CD4-positive, alpha-beta T cell treated with Interleukin-4 for 1 hour (primary cell): ENCODE measurements at places on chromosomes 7 and 10.

DNA sequence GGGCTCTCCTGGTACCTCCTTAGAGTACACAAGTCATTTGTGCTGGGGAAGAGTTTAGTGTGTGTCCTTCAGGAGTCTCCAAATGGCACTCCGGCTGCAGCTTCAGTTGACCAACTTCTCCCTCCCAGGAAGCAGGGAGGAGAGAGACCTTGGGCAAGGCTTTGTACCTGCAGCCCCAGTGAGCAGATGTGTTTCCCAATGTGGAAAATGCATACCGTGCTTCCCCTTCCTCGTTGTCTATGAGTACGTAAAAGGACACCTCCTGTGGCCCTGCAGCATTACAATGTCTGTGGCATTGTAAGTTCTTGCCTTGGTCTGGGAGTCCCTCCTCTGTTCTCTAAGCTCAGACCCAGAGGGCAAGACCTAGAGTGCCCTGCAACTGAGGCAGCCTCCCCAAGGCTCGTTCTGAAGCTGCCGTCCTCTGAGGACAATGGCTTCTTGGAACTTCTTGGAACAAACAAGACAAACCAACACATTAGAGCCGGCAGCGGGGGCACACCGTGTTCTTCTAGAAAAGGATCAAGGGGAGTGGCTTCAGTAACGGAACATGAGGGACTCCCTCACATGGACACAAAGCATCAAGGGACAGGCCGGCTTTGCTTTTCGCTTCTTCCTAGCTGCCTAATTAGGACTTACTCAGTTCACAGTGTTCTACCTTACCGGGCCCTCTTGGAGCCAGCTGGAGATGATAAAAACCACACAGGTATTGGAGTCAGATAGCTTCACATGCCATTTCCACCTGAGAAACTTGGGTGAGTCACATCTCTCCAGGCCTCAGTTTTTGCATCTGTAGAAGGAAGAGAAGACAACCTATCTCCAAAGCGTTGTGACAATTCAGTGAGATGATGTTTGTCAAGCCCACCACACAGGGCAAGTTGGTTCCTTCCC is 20.9 kb upstream of the PPA1 start:
- DNase-seq: no peak

DNA sequence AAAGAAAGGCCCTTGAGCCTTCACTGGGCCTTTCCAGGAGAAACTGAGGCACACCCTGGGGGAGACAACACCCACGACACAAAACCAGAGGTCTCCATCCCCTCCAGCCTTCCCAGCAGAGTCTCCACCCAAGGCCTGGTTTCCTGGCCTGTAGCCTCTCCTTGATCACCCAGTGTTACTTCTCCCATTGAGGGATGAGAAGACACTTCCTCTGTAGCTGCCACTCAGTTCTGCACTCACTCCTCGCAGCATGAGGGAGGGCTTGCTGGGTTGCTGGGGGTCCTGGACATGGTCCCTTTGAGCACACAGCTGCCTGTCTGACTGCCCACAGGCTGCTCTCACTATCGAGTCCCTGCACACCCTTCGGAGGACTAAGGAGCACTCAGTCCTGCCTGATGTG is 438.1 kb upstream of the FOXK1 start:
- DNase-seq: no peak

DNA sequence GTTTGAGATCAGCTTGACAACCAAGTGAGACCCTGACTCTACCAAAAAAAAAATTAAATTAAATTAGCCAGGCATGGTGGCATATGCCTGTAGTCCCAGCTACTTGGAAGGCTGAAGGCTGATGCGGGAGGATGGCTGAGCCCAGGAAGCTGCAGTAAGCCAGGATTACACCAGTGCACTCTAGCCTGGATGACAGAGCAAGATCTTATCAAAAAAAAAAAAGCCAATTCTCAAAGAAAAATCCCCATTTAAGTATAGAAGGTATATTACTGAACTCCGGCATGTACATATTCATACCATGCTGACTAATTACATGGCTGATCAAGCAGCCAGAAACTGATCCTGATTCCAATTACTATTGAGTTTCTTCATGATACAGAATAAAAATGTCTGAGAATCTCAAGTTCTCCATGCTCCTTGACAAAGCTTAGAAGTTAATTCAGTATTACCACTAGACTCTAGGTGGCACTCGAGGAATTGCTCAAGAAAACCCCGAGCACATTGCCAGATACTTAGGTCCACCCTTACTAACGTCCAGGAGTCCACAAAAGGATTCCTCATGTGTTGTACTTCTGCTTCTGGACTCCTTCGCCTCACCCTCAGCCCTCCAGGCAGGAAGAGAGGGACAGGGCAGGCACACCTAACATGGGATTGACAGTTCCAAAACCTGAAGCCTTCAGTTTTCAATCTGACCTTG is 148.9 kb downstream of the PARD3 start:
- no peak for DNase-seq

DNA sequence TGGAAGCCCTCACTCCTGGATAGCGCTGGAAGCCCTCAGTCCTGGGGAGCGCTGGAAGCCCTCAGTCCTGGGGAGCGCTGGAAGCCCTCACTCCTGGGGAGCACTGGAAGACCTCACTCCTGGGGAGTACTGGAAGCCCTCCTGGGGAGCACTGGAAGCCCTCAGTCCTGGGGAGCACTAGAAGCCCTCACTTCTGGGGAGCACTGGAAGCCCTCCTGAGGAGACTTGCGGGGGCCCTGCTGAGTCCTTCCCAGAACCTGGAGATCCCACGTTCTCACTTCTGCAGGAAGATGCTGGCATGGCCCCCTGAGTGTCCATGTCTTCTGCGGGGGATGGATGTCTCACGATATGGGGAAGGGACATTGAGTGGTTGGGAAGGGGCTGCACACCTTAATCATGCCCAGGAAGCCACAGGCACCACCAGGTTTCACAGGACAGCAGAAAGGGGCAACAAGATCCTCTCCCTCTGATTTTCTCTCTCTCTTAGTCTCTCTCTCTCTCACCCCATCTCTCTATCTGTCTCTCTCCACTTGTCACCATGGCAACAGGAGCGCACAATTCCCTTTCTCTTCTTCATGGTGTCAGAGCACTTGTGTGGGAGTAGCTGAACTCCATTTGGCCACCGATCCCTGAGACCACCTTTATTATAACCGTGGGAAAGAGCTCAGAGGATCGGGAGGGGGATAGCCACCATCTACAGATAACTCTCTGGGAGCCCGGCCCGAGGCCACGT is 267.0 kb downstream of the TCERG1L start:
- DNase-seq: no peak

GRCh38 chr7:114085313-114085591 is 166.4 kb upstream of the PPP1R3A start:
- no peak for DNase-seq

DNA sequence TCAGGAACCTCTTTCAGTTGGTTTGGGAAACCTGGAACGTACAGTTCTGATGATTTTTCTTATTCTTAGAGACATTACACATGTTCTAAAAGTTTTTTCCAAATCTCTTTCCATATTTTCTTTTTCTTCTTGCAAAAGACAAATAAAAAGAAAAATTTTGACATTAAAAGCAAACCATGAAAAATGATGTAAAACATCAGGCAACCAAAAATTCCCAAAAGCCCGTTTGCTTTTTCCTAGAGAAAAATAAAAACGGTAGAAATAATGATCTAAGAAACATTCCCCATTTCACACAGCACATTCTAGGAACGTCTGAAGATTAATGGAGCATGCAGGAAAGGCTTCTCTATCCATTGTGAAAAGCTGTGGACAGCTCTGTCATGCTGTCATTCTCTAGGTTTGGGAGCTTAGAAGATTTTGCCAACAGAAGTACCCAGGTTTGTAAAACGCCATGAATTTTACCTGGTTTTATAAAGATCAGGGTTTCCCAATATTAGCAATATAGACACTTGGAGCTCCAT is 11.2 kb upstream of the PRTFDC1 start:
- DNase-seq: no peak

GRCh38 chr7:79258826-79259225 is 194.6 kb downstream of the MAGI2 start:
- no peak for DNase-seq

DNA sequence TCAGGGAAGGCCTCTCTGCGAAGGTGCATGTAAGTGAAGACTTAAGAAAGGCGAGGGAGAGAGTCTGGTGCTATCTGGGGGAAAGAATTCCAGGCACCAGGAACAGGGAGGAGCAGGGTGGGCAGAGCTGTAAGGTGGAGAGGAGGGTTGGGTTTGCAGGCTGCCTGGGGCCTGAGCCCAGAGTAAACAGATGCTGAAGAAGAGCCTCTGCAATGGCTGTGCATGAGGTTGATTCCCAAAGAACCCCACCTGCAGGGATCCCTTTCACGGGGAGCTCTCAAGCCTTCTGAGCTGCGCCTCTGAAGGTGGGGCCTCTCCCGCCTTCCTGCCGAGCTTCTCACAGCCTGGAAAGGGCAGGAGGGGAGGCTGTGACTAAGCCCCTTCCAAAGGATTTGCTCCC is 115.1 kb downstream of the RNF216 start:
- no peak for DNase-seq

GRCh38 chr10:93745408-93746065 is 12.2 kb upstream of the LGI1 start:
- no peak for DNase-seq

DNA sequence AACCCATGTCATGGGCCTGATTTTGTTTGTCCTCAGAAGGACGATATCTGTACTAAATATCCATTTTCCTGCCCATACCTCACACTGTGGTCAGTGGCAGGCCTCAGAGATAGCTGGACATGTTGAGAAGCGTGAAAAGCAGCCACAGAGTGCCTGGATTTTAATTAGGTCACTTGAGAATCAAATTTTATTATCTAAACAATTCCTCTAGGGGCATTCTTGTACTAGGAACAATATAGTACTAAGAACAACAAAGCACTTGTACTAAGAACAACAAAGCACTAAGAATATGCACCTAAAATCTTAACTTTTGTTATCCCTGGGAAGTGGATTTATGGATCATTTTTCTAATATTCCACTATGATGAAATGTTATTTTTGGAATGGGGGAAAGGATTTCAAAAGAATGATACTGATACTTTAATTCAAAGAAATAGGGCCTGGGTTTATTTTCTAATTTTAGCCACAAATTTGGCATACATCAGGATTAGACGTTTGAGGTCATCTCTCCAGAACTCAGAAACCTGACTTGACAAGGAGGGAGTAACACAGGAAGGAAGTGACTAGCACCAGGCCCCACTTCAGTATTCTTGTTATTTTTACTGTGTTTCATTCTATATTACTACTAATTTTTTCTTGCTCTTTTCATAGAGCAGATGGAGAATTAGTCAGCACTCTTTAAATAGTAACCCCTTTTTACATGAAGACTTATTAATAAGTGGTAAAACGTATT is 112.2 kb downstream of the EXOC4 start:
- DNase-seq: no peak

DNA sequence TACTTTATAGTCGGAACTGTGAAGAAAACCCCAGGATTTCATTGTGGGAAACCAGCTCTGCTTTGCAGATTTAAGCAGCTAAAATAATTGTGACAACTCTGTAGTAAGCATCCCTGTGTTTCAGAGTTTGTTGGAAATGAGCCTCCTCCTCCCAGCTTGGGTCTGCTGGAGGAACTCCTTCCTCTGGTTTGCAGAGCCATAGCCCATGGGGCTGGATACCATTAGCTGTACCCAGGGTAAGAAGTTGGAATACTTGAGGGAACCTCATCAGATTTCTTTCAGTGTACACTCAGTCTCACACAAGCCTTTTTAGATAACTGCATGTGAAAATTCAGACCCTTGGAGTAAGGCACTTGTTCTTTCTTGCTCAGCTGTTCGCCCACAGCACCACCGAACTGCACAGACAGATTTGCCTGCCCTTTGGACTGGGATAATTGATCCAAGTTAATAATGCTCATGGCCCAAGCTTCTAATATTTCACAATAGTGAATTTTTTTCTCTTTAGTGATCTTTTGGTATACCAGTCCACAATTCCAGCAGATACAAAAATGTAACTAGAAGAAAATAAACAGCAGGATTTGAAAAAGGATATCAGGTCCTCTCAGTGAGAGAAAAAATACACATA is 467.4 kb upstream of the FZD8 start:
- DNase-seq: no peak

GRCh38 chr7:92131764-92132330 is 2.4 kb downstream of the CYP51A1 start:
- DNase-seq: no peak

DNA sequence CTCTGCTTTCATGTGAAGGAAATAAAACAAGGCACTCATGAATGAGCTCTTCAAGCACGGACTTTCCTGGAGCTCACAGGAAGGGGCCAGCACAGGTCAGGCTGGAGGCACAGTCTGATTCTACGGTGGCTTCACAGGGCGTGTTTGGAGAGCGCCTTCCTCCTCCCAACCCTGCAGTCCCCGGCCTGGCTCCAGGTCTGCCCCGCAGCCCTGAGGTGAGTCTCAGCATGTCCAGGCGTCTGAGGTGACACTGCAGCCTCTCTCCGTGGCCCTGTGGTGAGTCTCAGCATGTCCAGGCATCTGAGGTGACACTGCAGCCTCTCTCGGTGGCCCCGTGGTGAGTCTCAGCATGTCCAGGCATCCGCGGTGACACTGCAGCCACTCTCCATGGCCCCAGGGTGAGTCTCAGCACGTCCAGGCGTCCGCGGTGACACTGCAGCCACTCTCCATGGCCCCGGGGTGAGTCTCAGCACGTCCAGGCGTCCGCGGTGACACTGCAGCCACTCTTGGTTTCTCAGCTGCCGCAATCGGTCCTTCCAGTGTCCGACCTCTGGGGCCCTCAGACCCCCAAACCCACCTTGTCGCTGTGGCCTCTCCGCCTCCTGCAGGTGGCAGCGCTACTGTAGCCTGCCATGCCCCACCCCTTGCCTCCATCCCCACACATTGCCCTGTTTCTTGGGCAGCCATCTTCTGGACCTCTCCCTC is 381.7 kb downstream of the DNAJB6 start:
- no peak for DNase-seq

- no peak for DNase-seq
Observed at GRCh38 chr7:92594746-92595145, 4.6 kb upstream of the FAM133B start.

- DNase-seq: no peak
Observed at GRCh38 chr7:123498601-123499000, 35.8 kb downstream of the IQUB start.

DNA sequence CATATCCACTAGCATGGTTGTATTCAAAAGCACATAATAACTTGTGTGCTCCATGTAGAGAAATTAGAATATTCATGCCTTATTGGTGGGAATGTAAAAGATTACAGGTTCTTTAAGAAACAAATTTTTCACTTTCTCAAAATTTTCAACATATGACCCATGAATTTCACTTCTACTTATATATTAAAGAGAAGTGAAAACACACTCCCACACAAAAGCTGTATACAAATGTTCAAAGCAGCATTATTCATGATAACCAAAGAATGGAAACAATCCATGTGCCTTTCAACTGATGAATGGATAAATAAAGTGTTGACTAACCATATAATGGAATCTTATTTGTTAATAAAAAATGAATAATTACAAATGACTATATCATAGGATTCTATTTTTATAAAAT is 694.5 kb upstream of the PCDH15 start:
- no peak for DNase-seq

GRCh38 chr7:28815928-28816373 is 142.2 kb downstream of the TRIL start:
- DNase-seq: no peak

DNA sequence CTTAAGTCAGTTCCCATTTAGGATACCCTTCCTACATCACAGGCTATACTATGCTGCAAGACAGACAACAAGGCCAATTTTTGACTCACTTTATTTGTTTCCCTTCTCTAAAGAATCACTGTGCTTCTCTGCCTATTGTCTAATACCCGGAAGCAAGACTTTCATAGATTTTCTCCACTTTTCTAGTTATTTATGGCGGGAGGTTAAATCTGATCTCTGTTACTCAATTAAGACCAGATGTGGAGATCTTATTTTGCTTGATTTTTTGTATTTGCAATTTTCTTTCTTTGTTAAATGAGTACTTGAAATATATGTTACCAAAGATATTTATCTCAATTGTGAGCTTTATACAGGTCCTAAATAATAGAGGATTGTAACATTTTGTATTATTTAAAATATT is 511.5 kb downstream of the ATRNL1 start:
- DNase-seq: no peak
